ENCODE measurements at places on chromosomes 2 and 18.

DNA sequence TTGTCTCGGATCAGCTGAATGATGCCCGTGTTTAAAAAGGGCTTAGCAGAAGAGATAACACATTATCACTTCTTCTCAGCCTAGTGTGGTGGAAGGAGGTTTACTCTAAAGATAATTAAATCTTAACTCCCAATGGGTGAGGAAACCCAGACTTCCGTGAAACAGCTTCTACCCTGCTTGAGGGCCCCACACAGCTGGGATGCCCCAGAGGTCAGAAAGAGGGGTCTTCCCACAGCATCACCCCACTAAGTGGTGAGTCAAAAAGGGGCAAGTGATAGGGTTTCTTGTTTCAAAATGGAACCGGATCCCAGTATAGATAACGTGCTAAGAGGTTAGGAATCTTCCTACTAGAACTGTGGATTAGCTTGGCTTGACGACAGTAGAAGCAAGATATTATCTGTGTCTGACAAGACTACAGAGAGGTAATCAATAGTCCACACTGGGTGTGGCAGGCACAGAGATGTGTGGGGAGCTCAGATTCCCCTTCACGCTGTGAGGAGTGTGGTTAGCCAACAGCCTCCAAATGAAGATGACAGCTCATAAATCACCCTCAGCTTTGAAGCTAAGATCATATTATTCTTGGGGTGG is 129.6 kb upstream of the COPS8 start:
- no peak for DNase-seq

DNA sequence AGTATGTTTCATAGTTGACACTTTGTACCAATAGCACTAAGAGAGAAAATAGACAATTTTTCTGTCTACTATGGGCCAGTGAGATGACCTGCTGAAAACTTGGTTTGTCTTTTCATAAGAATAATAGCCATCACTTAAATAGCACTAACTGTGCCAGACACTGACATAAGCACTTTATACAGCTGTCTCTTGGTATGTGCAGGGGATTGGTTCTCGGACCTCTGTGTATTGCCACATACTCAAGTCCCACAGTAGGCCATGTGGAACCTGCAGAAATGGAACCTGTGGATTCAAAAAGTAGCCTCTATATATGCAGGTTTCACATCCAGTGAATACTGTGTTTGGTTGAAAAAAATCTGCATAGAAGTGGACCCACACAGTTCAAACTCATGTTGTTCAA is 126.7 kb downstream of the XRCC5 start:
- DNase-seq, result no peak

DNA sequence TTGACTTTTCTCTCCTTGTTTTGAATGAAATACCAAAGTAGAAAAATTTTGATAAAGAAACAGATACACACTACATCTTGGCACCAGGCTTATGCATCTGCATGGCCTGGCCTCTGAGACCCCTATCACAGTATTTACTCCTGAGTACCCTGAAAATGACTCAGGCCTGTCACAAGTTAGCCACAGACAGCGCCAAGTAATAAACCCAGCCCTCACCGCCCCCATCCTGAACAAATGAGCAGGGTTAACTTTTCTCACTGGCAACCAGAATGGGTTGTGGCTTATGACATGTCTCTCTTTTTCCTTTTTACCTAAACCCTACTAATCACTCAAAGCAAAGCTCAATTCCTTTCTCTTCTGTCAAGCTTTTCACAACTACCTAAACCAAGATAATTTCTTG is 35.3 kb downstream of the SPRED2 start:
- DNase-seq, result no peak

DNA sequence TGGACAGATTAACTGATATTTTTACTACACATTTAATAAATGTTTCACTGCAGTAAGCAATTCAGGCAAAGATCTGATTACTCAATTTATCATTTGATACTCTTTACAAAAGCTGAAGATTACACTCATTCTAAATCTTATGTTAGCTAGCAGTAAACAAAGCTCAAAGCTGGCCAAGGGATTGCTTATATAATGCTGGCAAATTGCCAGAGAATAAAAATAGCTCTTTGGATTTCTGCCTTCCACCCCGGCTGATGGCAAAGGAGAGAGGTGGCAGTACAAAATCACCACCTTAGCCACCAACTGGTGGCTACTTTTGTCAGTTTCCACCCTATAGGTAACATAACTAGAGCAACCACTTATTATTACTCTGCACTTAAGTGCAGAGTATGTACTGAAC is 320.5 kb downstream of the FSIP2 start:
- DNase-seq, result no peak

- DNase-seq, result no peak
Observed at GRCh38 chr2:75820693-75821092, 110.0 kb upstream of the GCFC2 start.

GRCh38 chr2:190575263-190575662 is 40.7 kb upstream of the NEMP2 start:
- DNase-seq, result no peak

- no peak for DNase-seq
Observed at GRCh38 chr2:33167622-33168245, 221.0 kb downstream of the LTBP1 start.

- DNase-seq, result no peak
Observed at GRCh38 chr2:230777721-230778120, 65.1 kb downstream of the CAB39 start.

- DNase-seq, result no peak
Observed at GRCh38 chr2:232026910-232027309, 65.4 kb downstream of the DIS3L2 start.

GRCh38 chr2:51620796-51621195 is 588.9 kb upstream of the NRXN1 start:
- no peak for DNase-seq

DNA sequence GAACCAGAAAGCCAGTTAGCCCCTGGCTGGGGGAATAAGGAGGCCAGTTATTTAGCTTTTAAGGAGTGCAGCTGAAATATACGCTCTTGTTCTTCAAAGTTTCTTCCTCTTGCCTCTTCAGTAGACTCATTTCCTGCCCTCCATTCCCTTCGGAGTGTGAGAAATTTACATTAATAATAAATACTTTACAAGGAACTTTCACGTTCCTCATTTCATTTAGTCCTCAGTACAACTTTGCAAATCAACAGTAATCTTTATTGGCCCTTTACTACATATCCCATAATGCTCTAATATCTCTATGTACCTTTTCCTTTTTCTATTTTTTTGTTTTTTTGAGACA is 15.6 kb downstream of the PLCD4 start:
- DNase-seq, result no peak

DNA sequence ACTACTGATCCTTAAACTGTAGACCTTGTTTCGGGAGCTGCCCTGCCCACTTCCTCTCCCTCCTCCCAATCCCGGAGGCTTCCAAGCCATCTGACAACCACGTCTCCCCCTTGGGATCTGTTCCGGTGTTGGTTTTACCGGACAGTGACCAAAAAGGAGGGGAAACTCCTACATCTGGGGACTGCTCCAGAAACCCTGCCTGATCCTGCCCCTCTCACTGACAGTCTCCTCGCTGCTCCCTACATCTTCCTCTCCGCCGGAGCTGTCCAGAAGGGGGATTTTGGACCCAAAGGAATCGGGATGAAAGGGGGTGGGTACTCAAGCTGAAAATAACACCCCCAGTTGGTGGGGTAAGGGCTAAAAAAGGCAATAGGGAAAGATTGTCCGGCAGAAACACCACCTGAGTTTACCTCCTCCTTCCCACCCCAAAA is 1.5 kb downstream of the INO80D start:
- peak; percentile 84 for DNase-seq

- no peak for DNase-seq
Observed at GRCh38 chr2:191521608-191522208, 156.2 kb upstream of the NABP1 start.

GRCh38 chr2:6526093-6526824 is 339.4 kb downstream of the CMPK2 start:
- DNase-seq, result no peak

GRCh38 chr2:170301626-170302025 is 123.7 kb downstream of the MYO3B start:
- DNase-seq, result no peak

DNA sequence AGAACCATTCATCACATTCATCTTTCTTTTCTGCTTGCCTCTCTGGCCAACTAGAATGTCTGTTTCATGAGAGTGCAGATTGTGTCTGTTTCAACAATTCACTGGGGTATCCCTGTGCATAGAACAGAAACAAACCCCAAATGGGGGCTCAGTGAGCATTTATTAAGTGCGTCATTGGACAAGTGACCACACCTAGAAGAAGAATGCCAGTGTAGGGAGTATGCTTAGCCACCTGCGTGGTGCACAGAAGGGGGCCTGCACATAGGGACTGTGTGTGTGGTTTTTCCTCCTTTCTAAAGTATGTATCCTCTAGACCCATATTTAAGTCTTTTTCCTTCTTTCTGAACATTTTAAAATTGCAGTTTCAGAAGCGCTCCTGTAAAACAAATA is 255.9 kb downstream of the AGAP1 start:
- DNase-seq, result no peak

DNA sequence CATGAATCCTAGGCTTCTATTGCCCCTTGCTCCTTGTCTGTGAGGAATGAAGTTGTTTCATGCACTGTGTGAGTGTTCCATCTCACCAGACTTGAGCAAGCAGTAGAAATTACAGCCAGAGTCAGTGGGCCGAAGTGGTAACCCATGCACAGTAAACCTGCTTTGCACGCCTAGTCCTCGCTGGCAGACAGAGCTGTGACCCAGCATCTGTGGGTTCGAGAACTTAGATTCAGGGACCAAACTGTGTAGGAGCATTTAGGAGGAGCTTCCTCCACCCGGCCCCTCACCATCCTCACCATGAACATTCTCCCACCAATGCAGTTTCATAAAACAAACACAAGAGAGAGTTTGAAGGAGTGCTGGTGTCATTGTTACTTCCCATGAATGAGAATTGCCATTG is 21.6 kb upstream of the TEX51 start:
- no peak for DNase-seq

- no peak for DNase-seq
Observed at GRCh38 chr2:216486271-216486670, 12.4 kb upstream of the RPL37A start.

DNA sequence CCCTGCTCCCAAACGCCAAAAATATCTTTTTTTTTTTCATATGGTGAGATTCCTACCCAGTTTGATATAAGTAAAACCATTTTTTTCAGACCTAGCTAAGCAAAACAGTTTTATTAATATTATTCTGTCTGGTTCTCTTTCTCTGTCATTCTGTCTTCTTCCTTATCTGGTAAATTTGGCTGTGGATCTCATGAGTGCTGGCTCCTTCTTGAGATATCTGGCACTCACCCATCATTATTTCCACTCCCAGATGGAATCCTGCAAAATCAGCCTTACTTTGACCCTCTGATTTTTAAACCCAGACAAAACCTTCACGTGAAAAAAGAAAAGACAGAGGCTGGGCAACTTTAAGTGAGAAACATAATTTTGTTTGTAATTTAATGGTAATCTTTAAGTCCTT is 373.6 kb downstream of the NYAP2 start:
- DNase-seq, result no peak

- DNase-seq, result no peak
Observed at GRCh38 chr2:20433249-20433648, 13.6 kb upstream of the RHOB start.

GRCh38 chr18:59559528-59559927 is 137.7 kb downstream of the CCBE1 start:
- no peak for DNase-seq

DNA sequence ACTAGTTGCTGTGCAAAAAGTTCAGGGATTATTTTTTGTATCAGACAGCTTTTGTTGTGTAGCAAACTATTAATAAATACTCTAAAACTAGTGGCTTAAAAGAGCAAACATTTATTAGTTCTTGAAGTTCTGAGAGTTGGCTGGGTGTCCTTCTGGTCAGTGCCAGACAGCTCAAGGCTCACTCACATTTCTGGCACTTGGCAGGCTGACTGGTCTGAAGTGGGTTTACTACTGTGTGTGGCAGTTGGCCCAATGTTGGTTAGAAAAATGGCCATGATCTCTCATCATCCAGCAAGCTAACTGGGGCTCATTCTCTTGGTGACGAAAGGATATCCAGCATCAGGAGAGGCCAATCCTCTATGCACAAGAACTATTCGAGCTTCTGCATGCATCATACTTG is 71.4 kb upstream of the ZNF385B start:
- no peak for DNase-seq

DNA sequence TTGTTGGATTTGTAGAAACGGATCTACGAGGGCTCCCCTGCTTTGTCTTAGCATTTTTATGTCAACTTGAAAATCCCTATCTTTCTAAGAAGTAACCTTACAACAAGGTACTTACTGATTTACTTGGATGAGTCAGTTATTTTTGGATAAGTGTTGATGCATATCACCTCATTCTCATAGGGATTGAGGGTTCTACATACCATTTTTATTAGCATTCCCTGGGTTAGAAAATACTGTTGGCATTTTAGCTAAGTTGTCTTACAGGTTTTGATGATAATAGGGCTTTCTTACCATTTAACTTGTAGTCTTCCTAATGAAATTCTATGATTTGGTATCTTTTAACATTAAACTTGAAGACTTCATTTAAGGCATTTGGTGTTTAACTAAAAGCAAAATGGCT is 125.2 kb downstream of the UBE2E3 start:
- DNase-seq, result no peak

GRCh38 chr2:220000080-220000479 is 372.6 kb downstream of the SLC4A3 start:
- DNase-seq, result no peak

DNA sequence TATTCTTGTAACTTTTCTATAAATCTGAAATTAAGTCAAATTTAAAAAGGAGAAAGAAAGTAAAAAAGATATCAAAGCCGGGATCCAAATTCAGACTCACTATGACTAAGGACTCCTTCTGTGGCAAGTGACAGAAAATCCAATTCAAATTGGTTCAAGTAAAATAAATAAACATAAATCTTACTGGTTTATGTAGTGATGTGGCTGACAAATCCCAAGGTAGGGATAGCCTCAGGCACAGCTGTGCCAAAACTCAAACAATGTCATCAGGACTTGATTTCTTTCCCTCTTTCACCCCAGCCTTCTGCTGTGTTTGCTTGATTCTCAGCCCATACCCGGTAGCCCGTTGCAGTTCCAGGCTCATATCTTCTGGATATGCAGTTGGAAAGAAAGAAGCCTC is 284.6 kb downstream of the SP3 start:
- DNase-seq, result no peak

DNA sequence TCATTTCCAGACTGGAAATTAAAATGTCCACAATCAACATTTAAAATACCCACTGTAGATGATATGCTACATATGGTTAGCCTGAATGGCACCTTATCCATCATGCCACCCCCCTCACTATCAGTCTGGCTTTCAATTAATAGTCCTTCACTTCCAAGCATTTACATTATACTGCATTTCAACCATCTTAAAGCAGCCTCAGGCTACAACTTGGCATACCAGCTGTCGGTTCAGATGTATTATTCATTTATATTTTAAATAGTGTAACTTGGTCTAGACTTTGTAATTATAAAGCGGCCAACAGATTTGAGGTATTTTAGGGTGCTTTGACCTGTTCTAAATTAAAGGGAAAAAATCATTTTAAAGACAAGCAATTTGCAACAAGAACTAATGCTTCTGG is 2.6 kb downstream of the GCG start:
- no peak for DNase-seq

GRCh38 chr2:205451901-205452512 is 230.3 kb upstream of the NRP2 start:
- no peak for DNase-seq

GRCh38 chr2:12686708-12687283 is 29.9 kb upstream of the TRIB2 start:
- DNase-seq, result no peak

- DNase-seq, result no peak
Observed at GRCh38 chr18:35811896-35812295, 160.6 kb upstream of the RMP24 start.

GRCh38 chr2:215368493-215368809 is 56.6 kb downstream of the ATIC start:
- DNase-seq, result no peak
